ENCODE measurements at places on chromosomes 16 and 17. TPM values are rescaled to one million over a fixed set of nuclear protein-coding genes. Genes with fewer than 3 reads are reported as not detected.

- DNase-seq: no peak
These were observed 63.3 kb upstream of the IRX5 start for GRCh38 chr16:54867302-54867832.

GPRC5B gene
- polyA plus RNA-seq: 106 TPM

GRCh38 chr17:46944931-46945330 is 22.0 kb downstream of the GOSR2 start:
- DNase-seq: no peak

CES1 gene
- 1.8 TPM for polyA plus RNA-seq

STX1B gene
- 2.5 TPM for polyA plus RNA-seq

MVD gene
- polyA plus RNA-seq: 24.5 TPM

- DNase-seq: no peak
These were observed 226.4 kb upstream of the PSMD7 start for GRCh38 chr16:74070237-74070636.

TVP23A gene
- 4.5 TPM for polyA plus RNA-seq

FOXJ1 gene
- 15.5 TPM for polyA plus RNA-seq

DNA sequence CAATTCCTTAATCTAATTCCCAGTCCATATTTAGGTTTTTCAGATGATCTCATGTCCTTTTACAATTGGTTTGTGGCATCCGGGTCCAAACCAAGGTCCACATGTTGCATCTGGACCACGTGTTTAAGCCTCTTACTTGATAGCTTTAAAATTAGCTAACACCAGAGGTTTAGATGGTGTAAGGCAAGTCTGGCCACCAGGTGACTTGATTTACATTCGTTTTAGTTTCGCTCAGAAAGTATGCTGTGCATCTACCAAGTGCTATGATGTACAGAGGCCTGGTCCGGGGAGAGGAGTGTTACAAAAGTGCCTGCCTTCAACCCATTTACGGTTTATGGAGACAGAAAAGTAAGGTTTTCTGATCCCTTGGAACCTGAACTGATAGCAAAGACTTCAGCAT is 878 bp upstream of the DNAJA2 start:
- peak; percentile 8 for DNase-seq

- DNase-seq: no peak
These were observed 21.2 kb downstream of the ARHGAP17 start for GRCh38 chr16:24993722-24994686.

GRCh38 chr16:14069818-14070217 is 1.3 kb upstream of the MRTFB start:
- DNase-seq: no peak

GRB7 gene
- polyA plus RNA-seq: 38.8 TPM

DNA sequence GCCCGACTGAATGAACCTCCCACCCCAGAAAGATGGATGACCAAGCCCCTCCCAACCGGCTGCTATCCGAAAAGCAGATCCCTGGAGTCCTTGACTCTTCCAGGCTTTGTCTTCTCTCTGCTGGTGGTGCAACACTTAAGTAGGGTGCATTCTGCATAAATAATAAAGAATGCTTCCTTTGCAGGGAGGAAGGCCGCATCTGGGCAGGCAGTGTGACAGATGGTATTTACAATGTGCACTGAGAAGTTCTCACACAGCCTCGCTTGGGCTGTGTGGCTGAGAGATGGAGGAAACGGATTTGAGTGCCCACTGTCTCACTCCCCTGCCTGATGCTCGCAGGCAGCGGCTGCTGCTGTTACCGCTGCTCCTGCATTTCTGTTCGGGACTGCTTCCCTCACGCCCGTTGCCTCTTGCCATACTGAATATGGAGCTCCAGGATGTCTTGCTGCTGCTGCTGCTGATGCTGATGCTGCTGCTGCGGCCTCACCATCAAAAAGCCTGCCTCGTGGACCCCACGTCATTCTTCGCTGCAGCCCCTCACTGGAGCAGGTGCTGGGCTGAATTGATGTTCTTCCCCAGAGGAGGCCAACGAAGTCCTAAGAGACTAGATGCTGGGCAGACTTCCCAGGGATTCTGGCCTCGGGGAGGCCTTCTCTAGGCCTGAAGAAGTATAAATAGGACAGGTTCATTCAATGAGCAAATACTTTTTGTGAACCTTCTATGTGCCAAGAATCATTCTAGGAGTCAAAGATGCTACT is 7.1 kb upstream of the RHBDL3 start:
- no peak for DNase-seq

NPIPA5 gene
- polyA plus RNA-seq: 49.4 TPM

DNA sequence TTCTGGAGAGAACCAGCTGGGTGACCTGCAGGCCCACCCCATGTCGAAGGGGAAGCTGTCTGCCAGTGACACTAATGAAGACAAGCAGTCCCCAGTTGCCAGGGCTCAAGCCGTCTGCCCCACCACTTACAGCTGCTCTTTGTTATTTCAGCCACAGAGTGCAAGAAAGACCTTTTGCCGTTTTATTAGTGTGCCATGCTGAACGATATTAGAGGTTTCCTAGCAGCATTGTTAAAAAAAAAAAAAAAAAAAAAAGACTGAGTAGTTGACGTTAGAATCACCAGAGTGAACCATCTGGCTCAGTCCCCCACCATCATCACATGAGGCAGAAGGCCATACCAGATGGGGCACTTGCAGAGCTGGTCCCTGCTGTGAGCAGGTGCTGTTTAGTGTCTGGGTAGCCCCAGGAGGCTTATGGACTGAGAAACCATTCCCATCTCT is 26.5 kb upstream of the SLC39A11 start:
- DNase-seq: no peak

PABPN1L gene
- polyA plus RNA-seq: not detected

WNT3 gene
- 1.7 TPM for polyA plus RNA-seq

MARVELD3 gene
- polyA plus RNA-seq: 17.0 TPM

DNA sequence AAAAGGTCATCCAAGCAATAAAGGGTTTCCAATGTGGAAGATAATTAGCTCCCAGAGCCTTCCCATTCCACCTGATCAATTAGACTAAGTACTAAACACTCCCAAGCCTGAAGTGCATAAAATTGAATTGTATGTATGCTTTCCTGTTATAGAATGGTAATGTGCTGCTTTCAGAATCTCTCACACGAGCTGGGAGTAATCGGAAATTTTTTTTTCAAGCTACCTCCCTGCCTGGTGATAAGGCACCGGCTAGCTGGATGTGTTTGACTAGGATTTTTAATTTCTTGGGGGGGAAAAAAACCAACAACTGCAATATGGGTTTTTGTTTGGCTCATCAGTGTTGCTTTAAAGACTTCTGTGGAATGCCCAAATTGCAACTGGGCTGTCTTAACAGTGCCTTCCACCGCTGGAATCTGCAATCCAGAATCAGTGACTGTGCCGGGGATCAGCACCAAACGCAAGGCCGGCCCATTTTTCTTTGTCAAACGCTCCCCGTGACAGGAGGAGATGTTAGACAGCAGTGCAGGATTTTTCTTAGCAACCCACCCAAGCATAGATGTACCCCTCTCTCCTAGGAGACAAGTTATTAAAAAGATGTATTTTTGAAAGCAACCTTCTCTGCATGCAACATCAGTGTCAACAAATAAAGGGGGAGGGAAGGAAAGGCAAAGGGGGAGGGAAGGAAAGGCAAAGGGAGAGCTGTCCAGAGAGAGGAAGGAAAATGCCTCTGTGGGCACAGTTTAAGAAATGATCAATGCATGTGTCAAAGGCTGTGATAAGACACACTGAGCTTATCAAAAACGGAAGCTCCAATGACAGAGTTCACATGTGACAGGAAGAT is 387.2 kb downstream of the NPIPA8 start:
- DNase-seq: no peak

DNA sequence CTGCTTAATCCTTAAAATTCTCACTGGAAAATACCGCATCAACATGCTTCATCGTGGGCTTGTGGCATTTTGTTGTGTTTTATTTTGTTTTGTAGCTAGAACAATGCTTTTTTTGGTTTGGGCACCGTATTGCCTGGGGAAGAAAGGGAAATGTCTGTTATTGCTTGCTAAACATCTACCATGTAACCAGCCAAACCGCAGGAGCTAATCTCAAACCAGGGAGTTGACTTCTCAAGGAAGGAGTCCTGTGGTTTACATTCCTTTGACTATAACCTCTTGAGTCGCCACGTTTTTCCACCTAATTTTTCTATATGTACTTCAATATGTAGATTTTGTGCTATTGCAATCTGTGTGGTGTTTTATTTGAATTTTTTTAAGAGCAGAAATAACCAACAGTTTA is 593.5 kb upstream of the SOX9 start:
- no peak for DNase-seq

DNA sequence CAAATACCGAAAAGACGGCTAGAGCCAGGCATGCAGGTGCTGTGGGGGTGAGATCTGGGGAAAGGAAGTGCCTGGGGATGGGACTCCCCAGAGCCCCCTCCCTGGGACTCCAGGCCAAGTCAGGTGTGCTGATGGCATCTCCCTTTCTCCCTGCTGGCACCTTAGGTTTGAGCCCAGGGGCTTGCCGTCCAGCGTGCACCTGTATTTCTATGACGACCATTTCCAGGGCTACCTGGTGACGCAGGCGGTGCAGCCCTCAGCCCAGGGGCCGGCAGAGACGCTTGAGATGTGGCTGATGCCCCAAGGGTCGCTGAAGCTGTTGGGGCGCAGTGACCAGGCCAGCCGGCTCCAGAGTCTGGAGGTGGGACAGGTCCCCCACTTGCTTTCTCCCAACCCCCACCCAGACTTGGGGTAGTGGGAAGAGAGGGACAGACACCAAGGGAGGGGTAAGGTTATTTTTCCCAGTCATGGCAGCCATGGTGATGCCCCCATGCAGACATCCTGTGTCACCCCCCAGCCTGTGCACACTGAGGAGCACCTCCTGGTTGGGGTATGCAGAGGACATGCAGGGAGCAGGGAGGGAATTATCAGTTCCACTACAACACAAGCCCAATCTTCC is 11.1 kb downstream of the XYLT2 start:
- no peak for DNase-seq

DNA sequence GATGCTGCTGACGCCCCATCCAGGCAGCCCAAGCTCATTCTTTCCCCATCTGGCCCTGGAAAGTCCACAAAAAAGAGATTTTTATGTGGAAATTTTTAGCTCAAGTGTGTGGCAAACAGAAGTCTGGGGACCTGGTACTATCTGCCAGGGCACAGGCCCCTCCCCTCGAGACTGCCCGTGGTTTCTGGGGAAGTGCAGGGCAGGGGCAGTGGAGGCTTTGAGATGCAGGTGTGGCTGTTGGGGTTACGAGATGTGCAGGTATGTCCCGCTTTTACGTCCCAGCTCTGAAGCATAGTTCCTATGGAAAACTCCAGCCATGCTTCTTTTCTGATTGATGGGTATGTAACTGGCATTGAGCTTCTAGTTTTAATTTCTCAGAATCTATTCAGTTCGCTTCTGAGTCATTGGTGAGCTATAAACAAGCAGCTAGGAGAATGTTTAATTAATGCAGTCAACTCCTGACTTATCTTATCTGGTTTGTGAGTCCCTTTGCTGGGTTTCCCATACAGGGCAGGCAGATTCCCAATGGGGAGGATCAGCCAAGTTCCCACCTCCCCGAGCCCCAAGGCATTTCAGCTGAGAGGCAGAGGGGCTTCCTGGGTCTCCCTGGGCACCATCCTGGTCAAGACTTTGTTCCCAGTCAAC is 16.2 kb downstream of the TBX4 start:
- no peak for DNase-seq

DNA sequence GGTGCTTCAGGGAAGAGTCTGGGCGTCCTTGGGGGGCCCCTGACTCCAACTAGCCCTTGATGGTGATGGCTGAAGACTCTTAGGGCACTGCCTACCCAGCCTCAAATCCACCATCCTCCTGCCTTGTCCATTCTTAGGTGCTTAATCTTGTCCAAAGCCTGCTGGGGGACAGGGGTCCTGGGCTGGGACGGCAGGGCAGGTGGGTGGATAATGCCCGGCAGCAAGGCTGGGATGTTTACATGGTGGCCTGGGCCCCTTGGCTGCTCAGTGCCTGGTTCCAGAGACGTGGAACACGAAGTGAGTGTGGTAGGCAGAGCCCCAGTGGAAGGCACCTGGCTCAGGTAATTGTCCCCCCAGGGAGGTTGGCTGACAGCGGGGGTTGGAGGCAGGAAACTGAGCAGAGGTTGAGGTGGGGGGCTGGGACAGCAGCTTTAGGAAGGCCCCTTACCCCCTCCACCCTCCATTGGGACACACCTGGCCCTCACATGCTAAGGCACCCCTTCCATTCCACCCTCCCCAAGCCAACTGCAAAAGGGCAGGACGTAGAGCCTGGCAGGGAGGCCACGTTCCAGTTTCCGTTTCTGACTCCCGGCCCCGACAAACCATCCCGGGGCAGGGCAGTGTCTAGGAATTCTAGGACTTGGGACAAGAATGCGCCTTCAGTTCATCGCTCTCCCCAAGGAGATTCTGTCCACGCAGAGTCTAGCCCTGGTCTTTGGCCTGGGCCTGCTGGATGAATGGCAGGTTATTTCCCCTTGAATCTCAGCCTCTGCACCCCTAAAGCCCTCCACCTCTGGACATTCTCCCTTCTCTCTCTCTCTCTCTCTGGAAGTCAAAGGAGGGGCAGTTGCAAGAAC is 1.9 kb downstream of the FOXJ1 start:
- no peak for DNase-seq

DNA sequence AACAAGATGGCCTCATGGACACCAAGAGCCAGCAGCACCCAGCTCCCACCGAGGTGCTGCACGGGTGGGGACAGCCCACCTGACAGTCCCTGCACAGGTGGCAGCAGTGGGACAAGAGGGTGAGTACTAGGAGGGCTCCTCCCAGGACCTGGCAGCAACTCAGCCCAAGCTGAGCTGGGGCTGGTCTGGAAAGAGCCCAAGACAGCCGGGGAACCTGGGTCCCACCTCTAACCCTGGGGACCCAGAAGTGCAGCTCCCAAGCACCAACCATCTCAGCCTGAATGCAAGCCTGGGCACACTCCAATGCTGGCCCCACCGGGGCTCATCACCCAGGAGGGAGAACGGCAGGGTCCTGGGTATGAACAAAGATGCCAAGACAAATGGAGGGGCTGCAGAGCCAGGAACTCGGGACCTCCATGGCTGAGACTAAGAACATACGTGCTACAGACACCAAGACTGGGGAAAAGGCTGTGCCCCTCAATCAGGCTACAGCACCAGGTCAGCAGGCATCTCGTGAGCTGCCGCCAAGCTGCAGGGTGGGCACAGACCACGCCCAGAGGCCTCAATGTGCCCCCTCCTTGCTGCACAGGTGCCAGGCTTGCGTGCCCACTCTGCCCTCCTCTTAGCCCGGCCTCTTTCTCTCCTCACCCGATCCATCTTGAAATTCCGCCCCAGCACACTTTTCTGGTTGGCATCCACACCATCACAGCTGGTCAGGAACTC is 37.5 kb upstream of the GSG1L start:
- DNase-seq: no peak

DNA sequence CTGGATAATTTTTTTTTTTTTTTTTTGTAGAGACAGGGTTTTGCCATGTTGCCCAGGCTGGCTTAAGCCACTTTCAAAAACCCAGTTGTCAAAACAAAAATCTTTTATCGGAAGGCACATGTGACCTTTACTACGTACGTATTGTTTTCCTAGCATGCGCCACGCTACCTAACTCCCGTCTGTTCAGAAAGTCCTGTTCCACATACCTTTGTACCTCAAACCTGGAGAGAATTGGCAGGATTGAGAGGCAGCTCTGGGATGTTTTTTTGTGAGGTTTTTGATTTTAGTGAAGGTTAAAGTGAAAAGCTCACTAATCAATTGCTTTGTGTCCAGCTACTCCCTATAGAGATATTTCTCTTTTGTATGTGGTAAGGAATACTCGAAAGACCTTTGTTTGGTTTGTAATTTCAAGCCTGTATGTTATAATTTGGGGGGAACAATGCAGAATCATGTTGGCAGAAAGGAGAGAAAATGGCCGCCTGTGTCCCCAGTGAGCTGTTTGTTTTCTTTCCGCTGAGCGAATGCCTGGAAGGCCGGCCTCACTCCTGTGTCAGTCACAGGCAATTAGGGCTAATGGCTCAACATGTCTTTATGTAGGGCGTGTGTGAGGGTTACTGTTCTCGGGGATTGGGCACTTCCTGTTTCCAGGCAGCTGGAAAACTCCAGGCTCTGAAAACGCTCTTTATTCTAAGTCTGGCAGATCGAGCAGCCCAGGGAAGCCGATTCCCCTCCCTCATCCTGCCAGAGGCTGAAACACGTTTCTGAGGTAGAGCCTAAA is 60.8 kb upstream of the CLEC18A start:
- DNase-seq: peak; percentile 85

Measured in left kidney (tissue), 8 donors.